ENCODE measurements at places on chromosomes 11 and 22. TPM values are rescaled to one million over a fixed set of nuclear protein-coding genes. Genes with fewer than 3 reads are reported as not detected.

DNA sequence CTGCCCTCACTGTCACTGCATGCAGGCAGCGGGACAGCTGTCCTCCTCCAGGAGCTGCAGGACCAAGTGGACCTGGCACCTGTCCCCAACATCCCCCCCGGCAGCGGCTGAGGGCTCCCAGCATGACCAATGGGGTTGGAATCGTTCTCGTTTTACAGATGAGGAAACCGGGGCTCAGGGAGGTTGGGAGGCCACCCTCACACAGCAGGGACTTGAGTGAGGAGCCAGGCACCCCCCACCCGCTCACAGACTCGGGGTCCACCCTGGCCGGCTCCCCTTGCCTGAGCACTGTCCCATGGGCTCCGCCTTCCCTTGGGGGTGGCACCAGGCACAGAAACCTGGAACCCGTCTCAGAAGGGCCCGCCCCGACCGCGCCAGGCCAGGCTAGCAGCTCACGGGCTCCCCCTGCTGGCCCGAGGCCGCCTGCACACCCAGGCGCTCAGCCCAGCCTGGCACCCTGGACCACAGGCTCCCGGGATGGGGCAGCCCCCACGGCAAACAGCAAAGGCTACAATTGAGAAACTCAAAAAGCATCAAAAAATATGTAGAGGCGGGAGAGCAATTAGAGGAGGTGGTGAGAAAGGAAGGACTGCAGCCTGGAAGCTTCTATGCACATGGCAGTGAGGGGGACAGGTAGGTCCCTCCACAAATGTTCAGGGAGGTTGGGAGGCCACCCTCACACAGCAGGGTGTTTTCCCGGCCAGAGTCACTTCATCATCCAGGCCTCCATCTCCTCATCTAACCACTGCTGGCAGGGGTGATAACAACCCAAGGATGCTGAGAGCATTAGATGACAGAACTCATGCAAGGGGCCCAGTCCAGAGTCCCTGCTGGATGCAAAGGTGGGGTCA, 12.8 kb downstream of the MACROD1 start:
- peak; percentile 51 for DNase-seq

DNA sequence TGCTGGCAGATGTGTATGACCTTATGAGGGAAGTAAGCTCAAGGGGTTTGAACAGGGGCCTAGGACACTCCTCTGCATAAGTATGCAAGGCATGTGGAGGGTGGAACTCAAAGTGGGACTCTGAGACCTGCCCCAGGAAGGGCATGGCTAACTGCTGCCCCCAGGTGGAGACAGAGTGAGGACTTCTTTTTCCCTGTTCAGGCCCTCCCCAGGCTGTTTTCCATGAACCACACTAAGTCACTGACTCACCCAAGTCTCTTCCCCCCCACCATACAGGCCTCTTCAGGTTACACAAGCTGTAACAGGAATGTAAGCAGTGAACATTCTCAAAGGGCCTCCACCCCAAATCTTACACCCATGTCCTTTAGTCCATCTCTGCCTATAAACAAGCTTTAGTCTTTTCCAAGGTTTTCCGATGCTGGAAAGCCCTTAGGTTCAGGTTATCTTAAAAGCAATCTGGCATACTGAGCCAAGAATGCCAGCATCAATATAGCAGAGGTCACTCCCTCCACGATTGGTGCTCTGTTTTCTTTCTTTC, 13.1 kb downstream of the EEF1G start:
- no peak for DNase-seq

GNG3 gene
- polyA plus RNA-seq: not detected

PDGFB gene
- polyA plus RNA-seq: 20.3 TPM

FGF3 gene
- polyA plus RNA-seq: not detected

SEPTIN3 gene
- polyA plus RNA-seq: 1.1 TPM

SLC5A4 gene
- polyA plus RNA-seq: 2.1 TPM

OR10G6 gene
- polyA plus RNA-seq: not detected

PARVA gene
- polyA plus RNA-seq: 67.7 TPM

RAPSN gene
- 108 TPM for polyA plus RNA-seq

GRCh38 chr11:1116104-1116503, 41.4 kb downstream of the MUC2 start:
- no peak for DNase-seq

DNA sequence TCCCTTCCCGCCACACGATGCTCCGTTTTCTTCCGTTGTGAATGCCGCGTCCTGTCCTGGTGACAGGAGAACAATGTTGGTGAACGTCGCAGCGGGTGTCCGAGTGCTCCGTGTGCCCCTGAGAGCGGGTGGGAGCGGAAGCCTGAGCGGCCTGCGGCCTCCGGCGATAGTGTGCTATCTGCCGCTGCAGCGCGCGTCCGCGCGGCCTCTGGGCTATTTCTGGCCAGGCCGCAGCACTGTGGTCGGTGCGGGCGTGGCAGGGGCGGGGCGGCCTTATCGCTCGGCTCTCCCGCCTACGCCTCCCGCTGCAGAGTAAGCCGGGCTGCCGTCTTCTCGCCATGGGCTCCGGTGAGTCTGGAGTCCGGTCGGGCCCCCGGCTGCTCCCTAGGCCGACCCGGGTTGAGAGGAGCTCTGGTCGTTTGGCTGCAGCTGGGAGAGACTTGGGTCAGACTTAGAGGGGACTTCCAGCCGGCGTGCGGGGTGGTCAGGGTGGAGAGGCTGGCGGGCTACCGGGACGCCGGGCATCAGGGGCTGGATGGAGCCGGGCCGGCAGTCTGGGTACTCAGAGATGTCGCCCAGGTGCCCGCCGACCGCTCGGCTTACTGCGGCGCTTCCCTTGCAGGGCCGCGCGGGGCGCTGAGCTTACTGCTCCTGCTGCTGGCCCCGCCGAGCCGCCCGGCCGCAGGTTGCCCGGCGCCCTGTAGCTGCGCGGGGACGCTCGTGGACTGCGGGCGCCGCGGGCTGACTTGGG, at the start of gene GP1BB:
Gene GP1BB, plus strand, starts transcription at position 308 of the 751 bp plus-strand sequence. Its CDS starts 31 bp downstream, at position 339.
- no peak for DNase-seq

DNA sequence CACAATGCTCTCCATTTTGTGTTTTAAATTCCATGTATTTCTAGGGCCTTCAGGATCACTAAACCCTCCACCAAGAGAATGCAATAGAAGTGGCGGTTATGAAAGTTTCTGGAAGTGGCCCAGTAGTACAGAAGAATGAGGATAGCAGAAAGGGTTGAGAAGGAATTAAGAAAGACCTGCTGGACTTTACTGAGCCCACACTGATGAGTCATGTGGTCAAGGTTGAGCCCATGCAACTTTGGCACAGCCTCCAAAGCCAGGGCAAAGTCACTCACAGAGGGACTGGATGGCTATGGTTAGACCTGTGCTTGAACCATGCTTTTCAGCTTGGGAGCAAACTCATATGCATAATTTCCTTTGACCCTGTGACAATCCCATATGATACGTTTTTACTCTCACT, 102.9 kb upstream of the PLET1 start:
- no peak for DNase-seq

CCDC188 gene
- polyA plus RNA-seq: 1.2 TPM

SLC25A18 gene
- polyA plus RNA-seq: not detected

DNA sequence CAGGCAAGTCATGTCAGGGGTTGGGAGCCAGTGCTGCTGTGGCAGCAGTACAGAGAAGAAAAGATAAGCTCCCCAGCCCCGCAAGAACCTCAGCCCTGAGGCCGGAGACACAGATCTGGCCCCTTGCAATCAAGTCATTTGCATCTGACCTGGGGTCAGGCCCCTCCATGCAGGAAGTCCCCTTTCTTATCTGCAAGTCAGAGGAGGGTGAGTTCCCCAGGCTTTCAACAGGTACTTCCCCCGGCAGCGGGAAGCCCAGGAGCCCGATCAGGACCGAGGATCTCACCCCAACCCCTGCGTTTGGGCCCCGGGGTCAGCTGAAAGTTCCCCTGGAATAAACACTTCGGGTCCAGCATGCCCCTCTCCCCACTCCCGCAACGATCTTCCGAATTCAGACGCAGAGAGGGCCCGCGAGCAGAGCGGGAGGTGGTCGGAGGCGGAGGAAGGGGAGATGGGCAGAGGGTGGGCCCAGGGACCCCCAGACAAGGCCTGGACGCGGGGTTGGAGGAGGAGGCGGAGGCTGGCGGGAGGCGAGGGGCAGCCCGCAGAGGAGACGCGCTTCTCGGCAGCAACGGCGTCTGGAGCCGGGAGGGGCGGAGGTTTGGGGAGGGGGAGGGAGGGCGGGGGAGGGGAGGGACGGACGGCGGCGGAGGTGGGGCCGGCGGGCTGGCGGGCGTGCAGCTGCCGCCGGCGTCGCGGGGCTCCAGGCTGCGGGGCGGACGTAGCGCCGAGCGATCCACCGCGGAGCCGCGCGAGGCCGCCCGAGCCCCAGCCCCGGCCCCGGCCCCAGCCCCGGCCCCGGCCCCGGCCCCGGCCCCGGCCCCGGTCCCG, at the start of gene TSPAN18:
Gene TSPAN18, plus strand, starts transcription at position 680 of the 831 bp plus-strand sequence. CDS start 179,455 bp downstream, outside the sequence.
- no peak for DNase-seq

GRCh38 chr11:78438298-78438975, 20.8 kb upstream of the GAB2 start:
- no peak for DNase-seq

- no peak for DNase-seq
Observed at GRCh38 chr11:112946866-112947265, 14.4 kb upstream of the NCAM1 start.

OR51B5 gene
- 0.19 TPM for polyA plus RNA-seq

GSTT2B gene
- polyA plus RNA-seq: 22.7 TPM

- DNase-seq: no peak
Observed at GRCh38 chr11:11025087-11025486, 167.2 kb upstream of the ZBED5 start.

BATF2 gene
- polyA plus RNA-seq: 0.81 TPM

DNA sequence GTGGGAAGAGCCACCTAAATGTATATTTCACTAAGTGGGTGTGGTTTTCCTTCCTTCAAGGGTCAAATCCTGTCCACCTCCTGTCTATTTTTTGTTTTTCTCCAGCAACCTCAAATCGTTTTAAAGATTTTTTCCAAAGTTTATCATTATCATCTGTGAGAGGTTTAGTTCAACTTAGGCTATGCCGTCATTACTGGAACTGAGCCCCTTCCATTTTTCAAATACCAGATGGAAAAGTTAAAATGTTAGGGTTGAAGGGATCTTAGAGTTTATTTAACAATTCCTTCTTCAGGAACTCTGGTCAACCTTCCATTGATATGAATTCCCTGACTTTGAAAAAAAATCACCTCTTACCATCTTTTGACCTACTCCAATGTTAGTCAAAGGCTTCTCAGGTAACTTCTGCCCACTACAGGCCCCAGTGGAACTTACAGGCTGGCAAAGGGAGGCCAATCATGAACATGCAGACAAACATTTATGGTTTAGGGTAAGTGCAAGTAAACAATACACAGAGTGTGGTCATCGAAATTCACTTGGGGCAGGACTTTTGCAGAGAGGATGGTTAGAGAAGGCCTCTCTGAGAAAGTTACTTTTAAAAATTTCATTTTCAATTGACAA, 45.2 kb downstream of the SYN3 start:
- peak; percentile 26 for DNase-seq

- no peak for DNase-seq
Observed at GRCh38 chr22:23242473-23243001, 62.2 kb downstream of the BCR start.

DNA sequence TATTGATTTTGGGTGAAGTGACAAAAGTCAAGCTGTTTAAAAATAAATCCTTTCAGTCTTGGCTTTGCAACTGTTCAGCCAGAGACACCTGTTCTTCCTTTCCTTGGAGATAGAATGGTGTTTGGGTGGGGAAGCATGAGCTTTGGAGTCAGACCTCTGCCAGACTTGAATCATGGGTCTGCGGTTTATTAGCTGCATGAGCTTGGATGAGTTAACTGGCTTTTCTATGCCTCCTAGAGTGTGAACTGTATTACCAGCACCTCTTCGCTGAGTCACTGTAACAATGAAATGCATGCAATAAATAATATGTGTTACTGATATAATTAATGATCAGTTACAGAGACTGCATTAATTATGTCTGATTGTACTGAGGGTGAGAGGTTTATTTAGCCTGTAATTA, 13.5 kb upstream of the MYEOV start:
- no peak for DNase-seq

- no peak for DNase-seq
Observed at GRCh38 chr11:69306821-69307220, 12.9 kb downstream of the MYEOV start.

DNA sequence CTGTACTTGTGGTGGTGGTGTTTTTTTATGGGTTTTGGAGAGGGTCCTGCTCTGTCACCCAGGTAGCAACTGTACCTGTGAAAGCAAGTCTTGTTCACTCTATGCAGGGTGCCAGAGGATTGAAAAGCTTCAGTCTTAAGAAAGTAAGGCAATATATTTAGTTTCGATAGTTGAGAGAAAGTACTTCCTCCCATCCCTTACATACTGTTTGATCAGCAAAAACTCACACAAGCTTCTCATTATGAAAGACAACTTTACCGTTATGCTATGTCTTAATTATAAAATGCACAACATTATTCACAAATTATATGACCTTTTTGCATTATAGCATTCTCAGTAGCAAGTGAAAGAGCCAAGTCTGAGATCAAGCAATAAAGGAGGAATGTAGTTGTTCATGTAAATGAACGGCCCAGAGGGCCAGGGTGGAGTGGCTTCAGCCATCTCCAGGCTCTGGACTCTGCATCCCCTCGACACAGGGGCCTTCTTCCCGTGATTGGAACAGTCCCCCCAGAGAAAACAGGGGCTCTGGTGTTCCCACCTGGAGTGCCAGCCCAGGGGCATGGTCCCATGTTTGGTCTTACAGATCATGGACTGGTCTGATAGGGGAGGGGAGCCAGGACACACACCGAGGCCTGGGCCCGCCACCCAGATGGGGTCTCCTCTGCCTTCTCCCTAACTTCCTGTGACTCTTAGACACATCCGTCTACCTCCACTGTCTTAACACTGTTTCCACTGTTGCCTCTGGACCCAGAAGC, 38.7 kb upstream of the CTTN start:
- no peak for DNase-seq

TRIM6 gene
- polyA plus RNA-seq: 2.7 TPM

MYO18B gene
- polyA plus RNA-seq: 84.0 TPM

DNA sequence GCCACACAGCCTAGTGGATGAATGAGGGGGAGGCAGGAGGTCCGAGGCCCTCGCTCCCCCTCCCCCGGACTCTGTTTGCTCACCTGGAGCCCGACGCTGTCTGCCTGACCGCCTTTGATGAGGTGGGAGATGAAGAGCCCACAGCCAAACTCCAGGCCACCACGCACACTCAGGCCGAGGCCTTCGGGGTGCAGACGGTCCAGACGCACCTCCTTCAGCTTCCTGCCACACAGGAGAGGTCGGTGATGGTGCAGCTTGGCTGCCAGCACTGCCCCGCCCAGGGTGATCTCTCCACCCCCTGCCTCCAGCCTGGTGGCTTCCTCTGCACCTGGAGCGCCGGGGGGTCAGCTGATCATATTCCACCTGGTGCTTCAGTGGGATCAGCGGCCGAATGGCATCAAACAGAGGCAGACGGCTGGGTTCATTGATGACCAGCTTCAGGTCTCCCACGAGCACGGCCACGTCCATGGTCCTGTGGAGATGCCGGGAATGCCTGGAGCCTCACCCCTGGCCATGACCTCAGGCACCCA, 13.1 kb downstream of the USH1C start:
- DNase-seq: no peak

GRCh38 chr22:24153353-24153752, 27.9 kb upstream of the SUSD2 start:
- no peak for DNase-seq

PHLDB1 gene
- polyA plus RNA-seq: 95.7 TPM
